ENCODE measurements at places on chromosomes 13 and 19.

DNA sequence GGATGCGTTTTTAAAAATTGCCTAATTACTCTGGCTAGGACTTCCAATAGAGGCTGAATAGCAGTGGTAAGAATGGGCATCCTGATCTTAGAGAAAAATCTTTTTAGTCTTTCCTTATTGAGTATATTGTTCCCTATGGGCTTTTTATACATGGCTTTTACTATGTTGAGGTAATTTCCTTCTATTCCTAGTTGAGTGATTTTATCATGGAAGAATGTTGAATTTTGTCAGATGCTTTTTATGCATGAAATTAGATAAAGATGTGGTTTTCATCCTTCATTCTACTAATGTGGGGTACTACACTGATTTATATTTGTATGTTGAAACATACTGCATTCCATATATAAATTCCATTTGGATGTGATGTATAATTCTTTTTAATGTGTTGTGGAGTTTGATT is 2673.8 kb downstream of the PCDH9 start:
- no peak for DNase-seq

GRCh38 chr19:29616541-29616940 is 10.5 kb downstream of the POP4 start:
- no peak for DNase-seq

DNA sequence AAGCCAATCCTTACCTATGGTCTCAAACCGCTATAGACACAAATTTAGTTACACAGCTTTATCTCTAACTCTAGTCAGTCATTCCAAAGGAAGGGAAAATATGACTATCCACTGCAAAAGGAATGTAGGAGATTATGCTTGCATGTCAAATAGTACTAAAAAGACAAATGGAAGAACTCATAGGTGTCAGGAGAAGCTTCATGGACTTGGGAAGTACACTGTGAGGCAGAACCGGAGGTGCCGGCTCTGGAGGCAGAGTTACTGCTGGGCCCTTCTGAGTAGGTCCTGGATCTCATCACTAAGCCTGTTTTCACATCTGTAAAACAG is 97.5 kb downstream of the FOXO1 start:
- DNase-seq, result no peak

DNA sequence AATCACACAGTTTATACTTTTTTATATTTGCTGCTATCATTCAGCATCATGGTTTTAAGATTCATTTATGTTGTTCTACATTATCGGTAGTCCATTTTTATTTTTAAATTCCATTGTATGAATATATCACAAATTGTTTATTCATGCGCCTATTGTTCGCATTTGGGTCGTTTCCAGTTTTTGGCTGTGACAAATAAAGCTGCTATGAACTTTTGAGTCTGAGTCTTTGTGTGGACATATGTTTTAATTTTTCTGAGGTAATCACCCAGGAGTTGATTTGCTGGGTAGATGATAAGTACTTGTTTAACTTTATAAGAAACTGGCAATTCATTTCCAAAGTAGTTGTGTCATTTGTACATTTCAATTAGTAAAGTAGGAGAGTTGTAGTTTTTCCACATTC is 74.2 kb upstream of the CSNK1A1L start:
- DNase-seq, result no peak

- no peak for DNase-seq
Observed at GRCh38 chr19:51784922-51785690, 9.9 kb upstream of the FPR3 start.

- DNase-seq, result no peak
Observed at GRCh38 chr13:28573595-28574373, 78.9 kb upstream of the FLT1 start.

GRCh38 chr19:823565-824121 is 1.9 kb upstream of the PLPPR3 start:
- DNase-seq, result peak; percentile 51

- no peak for DNase-seq
Observed at GRCh38 chr13:88183440-88183839, 512.3 kb downstream of the SLITRK5 start.

DNA sequence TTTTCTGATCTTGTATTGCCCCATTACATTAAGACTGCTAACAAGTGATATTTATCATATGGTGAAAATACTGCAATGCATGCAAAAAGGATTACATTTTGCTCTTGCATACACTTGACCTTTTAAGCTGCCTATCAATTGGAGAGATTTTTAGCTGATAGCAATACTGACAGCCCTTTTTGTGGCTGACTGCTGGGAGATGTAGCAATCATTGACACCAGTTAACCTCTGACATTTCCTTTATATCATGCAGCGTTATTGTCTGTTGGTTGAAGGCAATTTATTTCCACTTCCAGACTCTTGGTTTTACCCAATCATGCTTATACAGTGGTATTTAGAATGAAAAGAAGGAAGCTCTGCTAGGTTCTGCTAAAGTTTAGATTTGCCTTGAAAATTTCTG is 364.0 kb downstream of the LMO7 start:
- no peak for DNase-seq

DNA sequence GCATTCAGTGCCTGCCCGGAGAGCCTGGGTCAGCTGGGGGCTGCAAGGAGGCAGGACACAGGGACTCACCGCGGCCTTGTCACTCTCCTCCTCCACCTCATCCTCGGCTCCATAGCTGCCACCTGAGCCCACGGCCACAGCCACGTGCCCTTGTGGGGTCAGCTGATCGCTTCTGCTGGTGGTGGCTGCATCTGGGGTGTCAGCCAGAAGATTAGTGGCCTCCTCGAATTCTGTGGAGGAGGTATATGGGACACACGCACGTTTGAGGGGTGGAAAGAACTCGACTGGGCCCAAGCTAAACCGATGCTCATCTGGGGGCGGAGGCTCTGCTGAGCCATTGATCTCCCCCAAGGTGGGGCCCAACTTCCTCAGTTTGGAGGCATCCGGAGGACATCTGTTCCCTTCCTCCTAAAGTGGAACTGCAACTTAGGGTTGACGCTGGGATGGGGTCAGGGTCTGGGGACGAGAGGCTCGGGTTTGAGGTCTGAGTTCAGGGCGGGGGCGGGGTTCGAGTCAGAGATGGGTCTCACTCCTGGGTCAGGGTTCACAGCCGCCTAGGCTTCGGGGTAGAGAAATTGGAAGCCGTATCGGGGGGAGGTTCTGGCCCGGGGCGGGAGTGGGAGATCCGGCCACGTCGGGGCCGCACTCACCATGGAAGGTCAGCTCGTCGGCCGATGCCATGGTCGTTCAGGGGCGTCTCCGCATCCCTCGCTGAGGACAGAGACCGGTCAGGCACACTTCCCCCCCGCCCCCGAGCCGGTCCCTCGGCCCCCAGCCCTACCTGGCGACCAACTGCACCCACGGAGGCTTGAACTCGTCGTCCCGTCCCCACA is 493 bp downstream of the YIPF2 start:
- no peak for DNase-seq

DNA sequence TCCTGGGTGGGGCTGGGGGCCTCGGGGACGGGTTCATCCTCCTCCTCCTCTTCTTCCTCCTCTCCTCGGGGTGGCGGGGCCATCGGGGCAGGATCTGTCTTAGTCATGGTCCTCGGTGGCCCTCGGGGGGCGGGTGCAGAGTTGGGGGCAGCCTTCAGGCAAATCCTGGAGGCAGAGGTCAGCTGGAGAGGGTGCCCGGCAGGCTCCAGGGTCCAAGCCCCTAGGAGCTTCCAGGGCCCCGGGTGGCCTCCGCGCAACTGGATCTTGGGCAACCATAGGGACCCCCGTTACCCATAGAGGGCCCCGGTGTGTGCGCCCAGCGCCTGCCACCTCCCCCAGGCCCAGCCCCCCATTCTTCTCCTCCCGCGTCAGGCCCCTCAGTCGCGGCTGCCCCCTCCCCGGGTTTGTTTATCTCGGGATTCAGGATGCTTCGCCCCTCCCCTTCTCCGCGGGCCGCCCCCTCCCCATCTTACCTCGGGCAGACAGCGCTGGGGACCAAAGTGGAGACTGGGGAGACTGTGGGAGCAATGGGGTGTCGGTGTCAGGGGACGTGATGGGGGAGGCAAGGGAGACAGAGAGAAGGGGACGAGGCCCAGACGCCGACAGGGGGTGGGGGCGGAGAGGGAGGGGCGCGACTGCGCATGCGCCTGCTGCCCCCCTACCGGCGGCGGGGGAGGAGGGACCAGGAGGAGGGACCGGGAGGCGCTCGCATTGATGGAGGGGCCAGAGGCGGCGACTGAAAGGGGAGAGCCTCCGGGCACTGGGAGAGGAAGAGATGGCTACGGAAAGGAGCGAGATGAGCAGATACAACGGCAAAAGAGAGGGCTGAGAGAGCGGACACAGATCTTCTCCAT is at the start of gene CLIP3:
TSS of gene CLIP3 (minus strand) at position 623 of the 854 bp plus-strand sequence. CDS start at position 107, 516 bp downstream.
- DNase-seq, result no peak

- no peak for DNase-seq
Observed at GRCh38 chr19:31330237-31330636, 19.0 kb downstream of the TSHZ3 start.

DNA sequence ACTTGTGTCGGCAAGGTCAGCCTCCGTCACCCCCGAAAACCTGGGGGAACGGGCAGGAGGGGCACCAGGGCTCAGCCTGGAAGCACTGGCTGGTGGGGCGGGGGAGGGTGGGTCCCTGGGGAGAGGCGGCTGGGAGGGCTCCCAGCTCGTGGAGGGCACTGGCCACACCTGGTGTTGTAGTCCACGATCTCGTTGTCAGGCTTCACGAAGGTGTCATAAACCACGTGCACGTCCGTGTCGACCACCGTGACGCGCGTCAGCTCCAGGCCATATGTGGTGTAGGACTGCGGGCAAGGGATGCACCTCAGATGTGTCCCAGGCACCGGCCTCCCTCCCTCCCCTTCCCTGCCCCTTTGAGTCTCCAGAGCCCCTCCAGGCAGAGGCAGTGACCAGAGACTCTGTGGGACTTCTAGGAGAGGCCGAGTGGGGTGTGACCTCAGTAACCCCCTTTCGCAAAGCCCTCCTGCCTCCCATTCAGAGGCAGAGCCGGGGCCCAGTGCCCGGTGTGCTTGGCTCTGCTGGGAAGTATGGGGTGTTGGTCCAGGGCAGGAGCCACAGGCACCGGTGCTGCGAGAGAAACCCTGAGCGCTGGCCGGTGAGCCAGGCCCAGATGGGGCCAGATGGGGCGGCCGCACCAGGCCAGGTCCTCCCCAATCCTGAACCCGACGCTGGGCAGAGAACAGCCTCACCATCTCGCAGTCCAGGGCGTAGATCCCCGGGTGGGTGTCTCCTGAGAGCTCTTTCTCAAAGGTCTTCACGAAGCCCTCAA is 4.6 kb upstream of the ATP8B3 start:
- no peak for DNase-seq

- DNase-seq, result no peak
Observed at GRCh38 chr13:32267836-32268439, 47.2 kb downstream of the ZAR1L start.

DNA sequence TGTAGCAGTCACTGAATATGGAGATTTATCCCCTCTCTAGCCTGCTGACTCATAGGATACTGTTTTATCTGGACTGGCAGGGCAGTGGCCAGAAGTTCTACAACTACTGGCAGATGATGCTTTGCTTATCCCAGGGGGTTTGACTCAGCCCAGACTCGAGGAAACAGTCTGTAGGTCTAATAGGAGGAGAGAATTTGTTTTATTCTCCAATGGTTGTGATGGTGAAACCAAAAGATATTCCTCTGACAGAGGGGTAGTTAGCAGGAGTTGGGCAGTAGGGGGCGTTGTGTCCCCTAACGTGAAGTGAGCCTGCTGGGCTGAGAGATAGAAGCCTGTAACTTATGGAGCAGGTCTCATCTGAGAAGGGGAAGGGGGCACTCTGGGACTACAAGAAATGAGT is 74.9 kb downstream of the WTIP start:
- DNase-seq, result no peak

- DNase-seq, result no peak
Observed at GRCh38 chr13:31538067-31539042, 201.0 kb upstream of the RXFP2 start.

DNA sequence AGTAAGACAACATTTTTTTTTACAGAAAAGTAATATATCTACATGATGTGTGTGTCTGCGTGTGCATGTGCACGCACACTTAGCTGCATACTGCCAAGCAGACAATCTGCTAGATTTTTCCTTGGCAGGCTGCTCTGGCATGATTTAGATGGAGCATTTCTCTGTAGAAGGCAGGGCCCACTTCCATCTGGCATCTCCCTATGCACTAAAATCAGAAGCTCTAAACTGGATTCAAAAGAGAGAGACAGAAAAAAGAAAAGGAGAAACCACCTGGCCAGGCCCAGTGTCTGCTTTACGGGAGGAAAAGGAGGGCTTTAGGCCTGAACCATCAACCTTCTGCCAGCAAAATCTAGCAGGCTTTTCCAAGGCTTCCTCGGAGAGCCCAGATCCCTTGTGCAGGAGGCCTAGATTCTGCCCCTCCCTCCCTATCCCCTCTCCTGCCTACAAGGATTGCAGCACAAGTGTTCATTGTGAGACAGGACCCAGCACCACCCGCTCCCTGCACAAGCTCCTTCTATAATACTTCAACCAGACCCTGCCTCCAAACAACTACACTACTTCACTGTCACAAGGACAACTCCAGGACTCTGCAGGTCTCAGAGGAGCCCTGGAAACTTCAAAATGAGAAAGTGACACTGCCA is 99.3 kb downstream of the DOCK9 start:
- DNase-seq, result no peak

GRCh38 chr13:73757481-73758233 is 376.5 kb downstream of the KLF12 start:
- no peak for DNase-seq

DNA sequence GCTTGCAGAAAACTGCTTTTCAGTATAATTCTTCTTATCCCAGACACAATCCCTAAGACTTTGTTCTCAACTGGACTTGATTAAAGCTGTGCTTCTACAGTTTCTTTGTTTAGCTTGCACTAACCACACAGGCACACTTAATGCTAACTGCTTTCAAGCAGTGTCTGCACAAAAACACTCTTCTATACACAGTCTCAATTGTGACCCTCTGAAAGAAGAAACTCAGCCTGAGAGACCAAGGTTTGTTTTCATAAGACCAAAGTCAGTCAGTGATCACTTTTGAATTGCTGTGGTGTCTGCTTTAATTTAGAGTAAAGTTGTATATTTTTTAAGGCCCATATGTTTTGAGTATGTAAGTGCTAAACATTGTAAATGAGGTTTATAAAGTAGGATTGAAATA is 431.2 kb downstream of the KCTD12 start:
- DNase-seq, result no peak

- no peak for DNase-seq
Observed at GRCh38 chr13:100526318-100527000, 62.1 kb downstream of the GGACT start.

DNA sequence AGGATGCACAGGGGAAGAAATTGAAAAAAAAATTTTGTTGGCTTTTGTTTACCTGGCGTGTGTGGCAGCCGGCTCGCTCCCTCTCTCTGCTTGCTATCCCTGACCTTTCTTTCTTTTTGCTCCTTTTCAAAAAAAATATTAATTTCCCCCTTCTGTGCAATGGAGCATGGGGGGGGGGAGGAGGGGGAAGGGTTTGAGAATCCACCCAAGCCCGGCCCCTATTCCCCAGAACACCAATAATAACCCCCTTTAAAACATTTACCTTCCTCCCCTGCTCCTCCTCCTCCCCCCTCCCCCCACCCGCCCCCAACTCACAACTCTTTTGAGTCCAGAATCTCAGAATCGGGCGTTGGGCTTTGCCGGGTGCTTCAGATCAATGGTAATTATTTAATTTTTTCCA is 28.4 kb downstream of the NFIX start:
- no peak for DNase-seq

Data from 8988T (cell line).